ENCODE measurements at places on chromosomes 3 and 15.

GRCh38 chr3:115857518-115858136, 234.3 kb downstream of the GAP43 start:
- no peak for DNase-seq

DNA sequence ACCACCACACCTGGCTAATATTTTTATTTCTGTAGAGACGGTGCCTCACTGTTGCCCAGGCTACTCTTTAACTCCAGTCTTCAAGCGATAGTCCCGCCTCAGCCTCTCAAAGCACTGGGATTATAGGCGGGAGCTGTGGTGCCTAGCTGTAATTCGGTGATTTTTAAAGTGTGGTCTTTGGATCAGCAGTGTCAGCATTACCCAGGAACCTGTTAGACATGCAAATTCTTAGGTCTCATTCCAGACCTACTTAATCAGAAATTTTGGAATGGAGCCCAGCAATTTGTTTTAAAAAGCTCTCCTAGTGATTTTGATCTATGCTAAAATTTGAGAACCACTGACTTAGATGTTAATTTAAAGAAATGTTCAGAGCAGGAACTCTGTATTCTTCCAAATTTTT, 51.9 kb downstream of the GOLM2 start:
- DNase-seq, result no peak

GRCh38 chr3:102183186-102183585, 251.6 kb upstream of the ZPLD1 start:
- no peak for DNase-seq

DNA sequence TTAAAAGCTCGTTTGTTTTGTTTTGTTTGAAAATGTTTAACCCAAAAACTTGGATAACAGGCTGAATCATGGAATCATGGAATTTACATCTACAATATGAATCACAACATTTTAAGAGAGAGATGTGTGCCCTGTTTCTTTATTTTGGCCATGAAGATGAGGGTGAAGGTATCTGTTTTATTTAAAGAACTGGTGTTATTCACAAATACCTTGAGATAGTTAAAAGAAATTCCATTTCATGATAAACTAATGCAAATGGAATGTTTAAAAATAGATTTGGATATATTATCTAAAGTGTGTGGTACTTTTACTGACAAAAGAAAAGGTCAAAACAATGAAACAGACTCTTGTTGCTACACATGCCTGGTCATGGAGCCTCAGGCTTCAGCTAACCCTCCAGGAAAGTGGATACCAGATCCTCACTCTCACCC, 486.0 kb upstream of the CFAP20DC start:
- DNase-seq, result no peak

DNA sequence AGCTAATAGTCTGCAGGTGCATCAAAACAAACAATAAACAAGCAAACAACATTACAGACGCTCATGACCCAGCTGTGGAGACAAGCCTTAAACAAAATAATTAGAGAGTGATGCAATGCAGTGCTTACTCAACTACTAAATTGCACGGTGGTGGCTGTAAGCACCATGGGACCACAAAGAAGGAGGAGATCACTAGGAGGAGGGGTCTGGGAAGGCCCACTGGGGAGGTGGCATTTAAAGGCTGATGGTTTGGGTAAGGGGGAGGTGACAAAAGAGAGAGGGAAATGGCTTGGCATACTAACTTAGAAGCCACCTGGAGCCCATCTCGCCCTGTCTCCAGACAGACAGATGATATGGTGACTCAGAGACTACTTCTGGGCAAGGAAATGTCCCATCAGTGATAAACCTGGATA, 516.7 kb downstream of the FOXP1 start:
- no peak for DNase-seq

DNA sequence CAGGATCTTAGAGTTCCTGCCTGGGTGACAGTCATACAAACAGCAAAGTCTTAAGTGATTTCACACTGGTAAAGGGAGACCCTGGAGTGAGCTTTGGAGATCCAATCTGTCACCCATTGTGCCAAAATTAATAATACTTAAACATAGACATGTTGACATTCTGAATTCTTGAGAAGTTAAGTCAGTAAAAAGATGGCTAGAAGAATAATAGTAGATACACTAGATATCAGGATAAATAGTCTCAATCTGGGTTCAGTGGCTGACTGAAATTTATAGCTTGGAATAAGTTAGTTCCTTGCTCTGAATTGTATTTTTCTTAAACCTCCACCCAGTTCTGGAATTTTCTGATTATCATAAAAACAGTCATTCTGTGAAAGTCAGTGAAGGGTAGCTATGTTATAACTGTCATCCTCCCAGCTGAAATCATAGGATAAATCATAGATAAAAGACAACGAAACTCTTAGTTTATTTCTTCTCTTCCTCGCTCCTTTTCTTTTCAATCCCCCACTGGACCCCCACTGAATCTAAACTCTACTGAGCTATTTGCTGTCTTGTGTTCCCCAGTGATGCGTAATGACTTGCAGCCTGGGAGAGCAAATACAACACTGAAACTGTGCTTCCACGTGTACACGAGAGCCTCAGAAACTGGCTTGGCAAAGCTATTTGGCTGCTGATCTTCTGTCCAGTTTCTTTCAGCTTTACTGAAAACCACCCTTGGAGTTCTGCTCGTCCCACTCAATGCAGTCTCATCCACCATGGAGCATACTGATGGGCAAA, 175.4 kb upstream of the TP63 start:
- DNase-seq, result no peak

- peak; percentile 62 for DNase-seq
Measured at GRCh38 chr3:113287803-113288648, 76.7 kb downstream of the BOC start.

GRCh38 chr15:70415398-70415797, 317.7 kb upstream of the TLE3 start:
- DNase-seq, result peak; percentile 80

GRCh38 chr3:170470063-170471016, 51.7 kb downstream of the CLDN11 start:
- DNase-seq, result peak; percentile 61

DNA sequence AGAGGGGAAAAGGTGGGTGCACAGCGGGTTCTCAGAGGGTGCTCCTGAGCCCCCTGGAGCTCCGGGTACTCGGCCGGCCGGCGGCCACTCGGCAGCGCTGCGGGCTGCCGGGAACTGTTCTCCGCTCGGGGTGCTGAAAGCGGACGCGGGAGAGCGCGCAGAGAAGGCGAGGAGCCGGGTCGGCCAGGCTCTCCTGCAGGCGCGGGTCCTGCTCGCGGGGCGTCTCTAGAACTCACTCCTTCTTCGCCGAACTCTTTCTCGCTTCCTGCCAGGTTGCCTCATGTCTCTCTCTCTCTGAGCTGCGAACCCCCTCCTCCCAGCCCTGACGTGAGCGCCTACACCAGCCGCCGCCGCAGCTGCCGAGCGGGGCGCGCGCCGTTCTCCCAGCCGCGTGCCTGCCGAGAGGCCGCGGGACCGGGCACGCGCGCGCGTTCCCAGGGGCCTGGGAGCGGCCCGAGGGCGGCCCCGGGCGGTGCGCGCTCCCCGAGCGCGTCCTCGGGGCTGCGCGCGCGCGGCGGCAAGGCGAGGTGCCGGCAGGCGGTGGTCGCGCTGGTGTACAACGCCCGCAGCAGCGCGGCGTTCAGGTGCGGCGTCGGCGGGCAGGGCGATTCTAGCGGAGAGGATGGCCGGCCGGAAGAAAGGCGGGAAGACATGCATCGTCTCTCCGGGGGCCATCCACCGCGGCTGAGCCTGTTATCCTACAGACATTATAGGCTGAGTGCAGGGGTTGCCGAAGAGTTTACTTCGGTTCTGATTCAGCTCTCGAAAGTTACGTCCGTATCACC, at the start of gene PEX5L:
TSS of gene PEX5L (minus strand) at position 267 of the 785 bp plus-strand sequence. CDS start 338 bp downstream, outside the sequence.
- DNase-seq, result peak; percentile 95

DNA sequence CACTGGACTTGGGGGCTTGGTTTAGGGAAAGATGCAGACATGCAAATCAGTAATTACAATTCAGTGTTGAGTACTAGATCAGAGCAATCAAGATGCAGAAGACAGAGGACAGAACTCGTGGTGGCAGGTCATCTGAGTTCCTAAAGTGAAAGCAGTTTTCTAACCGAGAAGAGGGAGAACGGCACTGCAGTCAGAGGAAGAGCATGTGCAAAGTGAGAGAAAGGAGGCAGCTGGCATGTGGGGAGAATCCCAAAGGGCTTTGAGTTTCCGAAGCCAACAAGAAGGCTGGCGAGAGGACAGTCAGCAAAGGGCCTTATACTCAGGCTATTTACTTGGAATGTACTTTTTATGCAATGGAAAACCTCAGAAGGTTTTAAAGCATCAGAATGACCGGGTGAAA, 87.0 kb downstream of the ANP32A start:
- no peak for DNase-seq

DNA sequence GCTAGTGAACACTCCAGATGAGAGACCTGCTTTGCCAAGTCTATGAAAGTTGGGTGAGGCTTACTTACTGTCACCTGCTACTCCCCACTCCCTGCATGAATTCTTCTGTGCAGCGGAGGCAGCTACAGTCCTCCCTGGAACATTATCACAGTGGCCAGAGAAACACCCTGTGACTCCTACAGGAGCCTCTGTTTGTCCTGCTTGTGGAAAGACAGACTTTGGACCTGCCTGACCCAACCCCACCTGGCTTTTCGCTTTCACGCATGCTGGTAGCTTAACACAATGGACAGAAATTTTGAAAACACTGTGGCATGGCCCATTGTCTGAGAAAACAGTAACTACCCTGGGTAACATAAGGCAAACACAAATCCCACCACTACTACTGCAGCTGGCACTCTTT, 1565.5 kb upstream of the CADM2 start:
- DNase-seq, result no peak

DNA sequence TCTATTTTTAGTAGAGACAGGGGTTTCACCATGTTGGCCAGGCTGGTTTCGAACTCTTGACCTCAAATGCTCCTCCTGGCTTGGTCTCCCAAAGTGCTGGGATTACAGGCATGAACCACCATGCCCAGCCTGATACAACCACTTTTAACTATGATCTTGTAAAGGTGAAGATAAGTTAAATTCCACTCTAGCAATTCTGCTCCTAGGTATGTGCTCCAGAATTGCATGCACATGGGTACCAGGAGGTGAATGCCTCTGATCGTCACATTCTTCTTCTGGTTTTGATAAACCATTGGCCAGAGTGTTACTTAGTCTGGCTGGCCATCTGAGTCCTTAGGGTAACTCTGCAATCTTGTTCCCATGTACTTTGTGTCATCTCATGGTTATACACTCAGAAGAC, 22.3 kb downstream of the CSPG5 start:
- DNase-seq, result no peak

DNA sequence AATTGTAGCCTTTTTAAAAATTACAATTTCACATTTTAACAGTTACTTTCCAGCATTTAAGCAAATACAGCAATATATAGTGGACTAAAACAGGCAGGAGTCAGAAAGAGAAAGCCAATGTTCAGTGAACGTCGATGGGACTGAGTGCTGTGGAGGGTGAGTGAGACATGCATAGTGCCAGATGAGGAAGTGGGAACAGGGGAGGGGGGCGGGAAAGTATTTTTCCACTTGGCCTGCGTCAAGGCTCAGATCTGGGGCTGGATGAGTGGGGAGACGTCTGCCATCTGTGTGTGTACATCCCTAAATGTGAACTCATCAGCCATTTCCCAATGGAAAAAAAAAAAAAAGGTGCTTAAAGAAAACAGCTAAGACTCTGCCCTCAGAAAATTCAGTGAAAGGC, 19.2 kb upstream of the RAD18 start:
- DNase-seq, result no peak

GRCh38 chr3:194130807-194131589, 5.0 kb upstream of the HES1 start:
- DNase-seq, result peak; percentile 76

DNA sequence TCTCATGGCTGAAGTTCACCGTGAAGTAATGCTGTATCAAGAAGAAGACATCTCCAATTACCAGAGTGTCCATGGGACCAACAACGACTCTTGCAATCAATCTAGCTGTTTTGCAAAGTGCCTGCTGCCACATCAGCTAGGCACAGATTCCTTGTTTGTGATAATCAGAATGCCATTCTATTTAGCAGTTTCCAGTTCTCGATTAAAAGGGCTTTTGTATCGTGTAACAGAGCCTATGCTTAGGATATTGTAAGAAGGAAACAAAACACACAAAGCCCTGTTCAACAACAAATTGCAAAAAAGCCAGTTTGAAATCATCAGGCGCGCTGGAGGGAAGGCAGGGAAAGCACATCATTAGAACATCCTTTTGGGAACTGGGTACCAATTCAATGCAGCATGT, 26.1 kb downstream of the RASGRF1 start:
- DNase-seq, result peak; percentile 45

GRCh38 chr3:63613561-63613960, 38.9 kb upstream of the SNTN start:
- DNase-seq, result no peak

DNA sequence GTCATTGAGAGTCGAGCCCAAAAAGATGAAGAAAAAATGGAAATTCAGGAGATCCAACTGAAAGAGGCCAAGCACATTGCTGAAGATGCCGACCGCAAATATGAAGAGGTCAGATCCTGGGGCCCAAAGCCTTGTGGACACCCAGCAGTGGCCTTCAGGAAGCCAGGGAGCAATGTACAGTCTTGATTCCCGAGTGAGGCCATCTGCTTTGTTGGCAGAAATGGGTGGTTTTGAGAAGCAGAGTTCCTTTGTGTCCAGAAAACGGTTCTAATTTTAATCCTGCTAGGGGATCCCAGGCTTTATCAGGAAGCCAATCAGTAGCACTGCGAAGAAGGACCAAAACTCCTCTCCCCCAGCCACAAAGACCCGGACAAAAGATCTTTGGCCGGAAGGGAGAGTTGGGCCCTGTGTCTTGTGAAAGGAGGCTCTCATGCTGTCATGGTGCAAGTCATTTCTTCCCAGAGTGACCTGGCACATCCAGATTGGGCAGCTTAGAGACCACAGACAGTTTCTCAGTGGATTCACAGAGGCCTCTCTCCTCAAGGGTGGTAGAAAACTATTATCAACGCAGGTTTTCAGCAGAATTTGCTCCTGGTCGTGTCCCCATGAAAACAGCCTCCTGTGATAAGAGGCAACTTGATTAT, 17.1 kb downstream of the TPM1 start:
- no peak for DNase-seq

GRCh38 chr3:126528800-126529541, 5.0 kb downstream of the CHST13 start:
- no peak for DNase-seq

DNA sequence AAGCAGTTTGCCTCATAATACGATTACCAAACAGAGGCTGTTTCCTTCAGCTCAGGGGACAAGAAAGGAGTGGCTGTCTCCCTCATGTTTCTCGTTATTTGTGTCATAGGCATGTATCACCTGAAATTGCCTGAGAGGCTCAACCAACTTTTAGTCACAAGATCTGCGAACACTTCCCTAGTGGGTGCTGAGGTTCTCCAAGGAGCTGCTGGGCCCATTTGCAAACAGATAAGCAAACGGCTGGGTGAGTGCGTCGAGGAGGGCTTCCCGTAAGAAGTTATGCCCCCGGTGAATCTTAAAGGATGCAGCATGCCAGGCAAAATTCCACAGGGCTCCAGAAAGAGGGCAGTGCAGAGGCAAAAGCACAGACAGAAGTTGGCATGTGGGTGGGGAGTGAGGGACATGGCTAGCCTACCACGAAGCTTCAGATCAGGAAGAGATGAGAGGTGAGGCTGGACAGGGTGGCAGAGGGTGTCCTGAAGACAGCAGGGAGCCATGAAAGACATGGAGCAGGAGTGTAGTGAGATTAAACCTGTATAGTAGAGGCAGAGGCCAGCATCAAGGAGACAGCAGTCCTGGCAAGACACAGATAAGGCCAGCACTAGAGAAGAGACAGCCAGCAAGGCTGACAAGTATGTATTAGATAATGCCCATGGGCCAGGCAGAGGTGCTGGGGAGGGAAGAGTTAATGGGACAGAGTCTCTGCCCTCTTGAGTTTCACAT, 4.0 kb upstream of the GP9 start:
- DNase-seq, result no peak

Data from NCI-H1417 (cell line).